Mammary epithelial cell (primary cell): ENCODE measurements at places on chromosomes 6 and 20. TPM values are rescaled to one million over a fixed set of nuclear protein-coding genes. Genes with fewer than 3 reads are reported as not detected.

The LRFN2 gene
- not detected for polyA plus RNA-seq

The UBE2C gene
- 148 TPM for polyA plus RNA-seq

The ZFP64 gene
- 17.1 TPM for polyA plus RNA-seq

The SYNDIG1 gene
- 4.0 TPM for polyA plus RNA-seq

The ADGB gene
- not detected for polyA plus RNA-seq

The RAET1E gene
- polyA plus RNA-seq = 18.5 TPM
